ENCODE measurements at places on chromosomes 3 and 15.
A peak's percentile ranks its signal among the peaks of the same experiment; 100 is the strongest.

DNA sequence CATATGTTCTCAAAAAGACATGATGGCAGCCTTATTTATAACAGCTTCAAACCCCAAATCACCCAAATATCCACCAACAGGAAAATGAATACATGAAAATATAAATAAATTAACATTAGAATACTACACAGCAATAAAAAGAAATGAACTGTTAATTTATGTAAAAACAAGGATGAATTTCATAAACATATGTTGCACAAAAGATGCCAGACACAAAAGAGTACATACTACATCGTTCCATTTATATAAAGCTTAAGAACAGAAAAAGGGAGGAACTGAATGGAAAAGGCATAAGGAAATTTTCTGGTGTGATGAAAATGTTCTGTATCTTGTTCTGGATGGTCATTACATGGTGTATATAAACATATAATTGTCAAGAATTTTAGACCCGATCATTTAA, 69.9 kb upstream of the TUSC7 start:
- no peak for DNase-seq

GRCh38 chr15:70584838-70585706, 178.3 kb downstream of the UACA start:
- peak; percentile 42 for DNase-seq

DNA sequence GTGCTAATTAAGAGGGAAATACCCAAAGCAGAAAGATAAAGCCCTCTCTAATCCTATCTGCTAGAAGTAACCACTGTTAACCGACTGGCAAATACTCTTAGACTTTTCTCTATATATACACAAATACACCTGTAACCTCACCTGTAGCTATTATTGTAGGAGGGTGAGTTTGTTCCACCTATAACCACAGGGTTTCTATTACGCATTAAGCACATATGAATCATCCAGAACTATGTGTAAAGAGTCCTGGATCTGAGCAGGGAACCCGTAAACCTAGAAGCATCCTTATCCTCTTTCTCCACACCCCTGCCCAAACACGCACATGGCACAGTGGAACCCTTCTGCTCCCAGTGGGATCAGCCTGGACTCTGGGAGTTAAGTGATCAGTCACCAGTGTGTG, 172.8 kb upstream of the C2CD4B start:
- no peak for DNase-seq

- no peak for DNase-seq
Observed at GRCh38 chr3:118778201-118778600, 256.4 kb downstream of the IGSF11 start.

GRCh38 chr15:81259760-81260298, 63.1 kb downstream of the IL16 start:
- DNase-seq, result no peak

DNA sequence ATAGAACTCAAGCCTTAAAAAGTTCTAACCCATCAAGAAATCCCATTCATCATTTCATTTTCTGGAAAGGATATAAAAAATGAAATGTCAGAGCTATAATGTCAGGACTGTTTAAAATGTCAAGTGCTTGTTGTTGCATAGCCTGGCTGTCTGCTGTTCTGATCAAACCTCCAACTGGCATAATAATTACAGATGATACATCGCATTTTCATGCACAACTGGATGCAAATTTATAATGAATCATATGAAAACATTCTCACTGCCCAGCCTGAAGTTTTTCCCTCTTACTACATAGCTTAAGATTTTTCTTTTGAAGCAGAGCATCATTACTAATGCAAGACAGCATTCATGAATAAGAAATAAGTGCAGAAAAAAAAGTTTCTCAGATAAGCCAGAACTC, 46.5 kb downstream of the GUCA1C start:
- no peak for DNase-seq

GRCh38 chr3:167166594-167167253, 213.4 kb downstream of the ZBBX start:
- no peak for DNase-seq

- DNase-seq, result no peak
Observed at GRCh38 chr3:174949523-174949922, 90.4 kb downstream of the NAALADL2 start.

- DNase-seq, result peak; percentile 29
Observed at GRCh38 chr15:99961011-99961441, 227.8 kb upstream of the LYSMD4 start.

GRCh38 chr15:73891328-73892315, 18.3 kb downstream of the TBC1D21 start:
- no peak for DNase-seq

- no peak for DNase-seq
Observed at GRCh38 chr3:138916824-138917223, 30.1 kb downstream of the FOXL2 start.

GRCh38 chr15:63887630-63888029, 53.9 kb upstream of the HERC1 start:
- no peak for DNase-seq

- no peak for DNase-seq
Observed at GRCh38 chr15:90338532-90338931, 13.6 kb upstream of the ZNF774 start.

DNA sequence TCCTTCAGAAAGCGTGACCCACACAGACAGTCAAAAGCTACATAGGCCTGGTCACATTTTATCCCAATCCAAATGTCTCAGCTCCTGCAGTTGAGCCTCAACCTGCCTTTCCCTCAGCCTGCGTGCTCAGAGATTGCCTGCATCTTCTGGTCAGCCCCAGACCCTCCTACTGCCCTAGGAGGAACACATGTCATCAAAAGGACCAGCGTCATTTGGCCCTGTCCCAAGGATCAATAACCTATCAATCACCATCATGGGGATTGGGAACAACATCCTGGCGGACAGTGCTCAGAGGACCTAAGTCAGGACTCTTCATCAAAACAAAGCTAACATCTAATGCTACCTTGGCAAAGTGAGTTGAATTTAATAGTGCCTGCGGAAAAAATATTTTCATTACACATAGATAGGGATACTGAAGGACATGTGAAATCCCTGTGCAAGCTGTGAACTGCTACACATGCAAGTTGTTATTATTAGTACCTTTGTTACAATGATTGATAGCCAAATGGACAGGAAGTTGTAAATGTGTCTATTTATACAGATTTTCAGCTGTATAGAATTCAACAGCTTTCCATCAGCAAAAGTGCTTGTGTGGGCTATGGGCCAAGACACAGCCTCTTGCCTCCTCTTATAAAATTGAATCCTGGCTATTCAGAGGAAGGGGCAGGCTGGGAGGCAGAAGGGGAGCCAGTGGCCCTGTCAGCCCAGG, 47.7 kb downstream of the UMPS start:
- no peak for DNase-seq

- DNase-seq, result no peak
Observed at GRCh38 chr3:62982795-62983455, 107.7 kb upstream of the CADPS start.

GRCh38 chr15:93913871-93914270, 317.5 kb upstream of the MCTP2 start:
- no peak for DNase-seq

- DNase-seq, result no peak
Observed at GRCh38 chr15:57589281-57589680, 2.4 kb upstream of the MYZAP start.

- no peak for DNase-seq
Observed at GRCh38 chr15:68414591-68414990, 17.4 kb downstream of the ITGA11 start.

DNA sequence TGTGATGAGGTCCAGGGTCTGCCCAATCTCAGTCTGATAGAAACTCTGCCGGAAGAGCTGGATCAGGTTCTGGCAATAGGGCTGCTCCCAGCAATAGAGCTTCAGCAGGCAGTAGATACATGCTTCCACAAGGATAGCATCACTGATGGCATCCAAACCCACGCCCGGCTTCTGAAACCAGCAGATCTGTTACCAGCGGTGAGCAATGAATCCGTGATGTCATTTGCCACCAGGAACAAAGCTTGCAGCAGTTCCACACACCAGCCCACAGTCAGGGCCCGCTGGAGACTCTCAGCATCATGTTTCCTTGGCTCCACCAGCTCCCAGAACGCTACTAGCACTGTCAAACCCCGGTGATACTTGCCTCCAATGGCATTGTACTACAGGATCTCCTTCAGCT, 19.3 kb upstream of the TTBK2 start:
- no peak for DNase-seq

DNA sequence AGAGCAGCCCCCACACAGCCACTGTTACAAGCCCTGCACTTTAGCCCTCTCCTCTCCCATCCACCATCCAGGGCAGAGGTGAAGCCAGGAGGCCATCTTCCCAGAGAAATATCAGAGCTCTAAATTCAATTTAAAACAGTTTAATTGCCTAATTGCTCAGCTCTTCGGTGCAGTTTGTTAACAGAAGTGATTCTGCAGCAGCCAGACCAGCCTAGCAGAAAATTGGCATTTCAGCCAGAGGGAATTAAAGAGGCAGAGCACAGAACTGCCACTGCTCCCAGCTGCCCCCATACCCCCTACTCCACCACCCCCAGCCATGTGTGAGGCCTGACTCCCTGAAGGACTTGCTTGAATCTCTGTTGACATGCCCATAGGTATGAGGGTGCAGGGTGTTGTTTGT, 38.5 kb downstream of the TPRA1 start:
- DNase-seq, result no peak

- no peak for DNase-seq
Observed at GRCh38 chr3:159620281-159620680, 368.4 kb upstream of the IL12A start.

GRCh38 chr15:98455904-98456303, 192.4 kb upstream of the IGF1R start:
- DNase-seq, result no peak

- DNase-seq, result no peak
Observed at GRCh38 chr15:63368503-63368902, 13.1 kb downstream of the CA12 start.

DNA sequence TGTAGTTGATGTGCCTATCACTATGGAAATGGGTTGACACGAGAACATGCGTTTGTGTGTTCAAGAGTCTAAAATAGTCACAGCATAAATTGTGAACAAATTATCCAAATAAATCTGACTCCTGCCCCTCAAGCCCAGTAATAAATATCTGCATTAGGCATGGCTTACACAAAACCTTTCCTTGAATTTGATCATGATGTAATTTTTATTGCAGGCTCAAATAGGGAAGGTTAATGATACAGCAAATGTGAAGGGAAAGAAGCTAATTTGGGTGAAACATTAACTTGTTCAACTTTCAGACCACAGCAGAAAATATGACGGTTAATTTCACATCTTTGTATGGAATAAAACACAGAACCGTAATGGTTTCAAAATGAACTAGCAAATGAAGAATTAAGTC, 74.6 kb downstream of the WNT5A start:
- DNase-seq, result no peak

DNA sequence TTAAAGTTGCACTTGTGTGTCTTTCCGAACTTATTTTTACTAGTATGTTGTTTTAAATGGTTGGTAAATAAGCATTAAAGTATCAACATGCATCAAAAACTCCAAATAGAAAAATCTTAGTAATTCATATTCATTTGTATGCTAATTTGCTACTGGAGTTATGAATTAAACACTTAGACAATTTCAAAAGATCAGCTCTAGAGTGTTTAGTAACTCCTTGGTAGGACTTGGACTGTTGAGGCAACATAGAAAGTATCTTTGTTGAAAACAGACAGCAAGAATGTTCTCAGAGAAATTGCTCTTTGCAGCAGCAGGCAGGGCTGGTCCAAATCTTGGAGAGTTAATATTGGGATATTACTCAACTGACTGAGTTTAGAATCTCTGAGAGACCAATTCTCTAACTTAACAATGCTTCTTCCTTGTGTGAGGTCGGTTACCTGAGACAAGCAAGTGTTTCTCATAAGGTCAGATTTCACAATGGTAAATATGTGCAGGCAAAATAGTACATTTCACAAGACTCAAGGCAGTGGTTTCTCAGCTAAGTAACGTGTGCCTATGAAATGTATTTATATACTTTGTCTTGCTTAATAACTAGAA, 147.8 kb upstream of the IL12A start:
- no peak for DNase-seq

DNA sequence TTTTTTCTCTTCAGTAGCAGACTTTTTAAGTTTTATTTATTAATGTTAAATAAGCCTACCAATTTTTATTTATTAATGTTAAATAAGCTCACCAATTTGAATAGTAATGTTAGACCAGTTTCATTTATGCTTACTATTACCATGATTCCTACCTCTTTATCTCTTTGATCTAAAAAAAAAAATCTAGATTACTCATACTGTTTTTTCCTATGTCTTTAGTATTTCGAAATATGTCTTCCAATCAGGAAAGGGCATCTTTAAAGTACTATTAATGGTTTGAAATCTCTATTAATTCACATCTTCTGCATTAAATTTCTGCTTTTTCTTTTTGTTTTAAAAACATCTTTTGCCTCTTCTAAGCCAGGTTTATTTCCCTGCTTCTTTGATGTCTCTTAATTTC, 27.5 kb upstream of the MAPKBP1 start:
- no peak for DNase-seq

DNA sequence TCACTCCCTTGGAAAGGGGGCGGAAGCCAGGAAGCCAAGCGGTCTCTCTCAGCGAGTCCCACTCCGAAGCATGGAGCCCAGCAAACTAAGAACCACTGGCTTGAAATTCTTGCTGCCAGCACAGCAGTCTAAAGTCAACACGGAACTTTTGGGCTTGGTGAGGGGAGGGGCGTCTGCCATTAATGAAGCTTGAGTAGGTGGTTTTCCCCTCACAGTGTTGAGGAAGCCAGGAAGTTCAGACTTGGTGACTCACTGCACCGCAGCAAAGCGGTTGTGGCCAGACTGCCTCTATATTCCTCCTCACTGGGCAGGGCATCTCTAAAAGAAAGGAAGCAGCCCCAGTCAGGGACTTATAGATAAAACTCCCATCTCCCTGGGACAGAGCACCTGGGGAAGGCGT, 665.4 kb upstream of the CBLB start:
- DNase-seq, result peak; percentile 51

DNA sequence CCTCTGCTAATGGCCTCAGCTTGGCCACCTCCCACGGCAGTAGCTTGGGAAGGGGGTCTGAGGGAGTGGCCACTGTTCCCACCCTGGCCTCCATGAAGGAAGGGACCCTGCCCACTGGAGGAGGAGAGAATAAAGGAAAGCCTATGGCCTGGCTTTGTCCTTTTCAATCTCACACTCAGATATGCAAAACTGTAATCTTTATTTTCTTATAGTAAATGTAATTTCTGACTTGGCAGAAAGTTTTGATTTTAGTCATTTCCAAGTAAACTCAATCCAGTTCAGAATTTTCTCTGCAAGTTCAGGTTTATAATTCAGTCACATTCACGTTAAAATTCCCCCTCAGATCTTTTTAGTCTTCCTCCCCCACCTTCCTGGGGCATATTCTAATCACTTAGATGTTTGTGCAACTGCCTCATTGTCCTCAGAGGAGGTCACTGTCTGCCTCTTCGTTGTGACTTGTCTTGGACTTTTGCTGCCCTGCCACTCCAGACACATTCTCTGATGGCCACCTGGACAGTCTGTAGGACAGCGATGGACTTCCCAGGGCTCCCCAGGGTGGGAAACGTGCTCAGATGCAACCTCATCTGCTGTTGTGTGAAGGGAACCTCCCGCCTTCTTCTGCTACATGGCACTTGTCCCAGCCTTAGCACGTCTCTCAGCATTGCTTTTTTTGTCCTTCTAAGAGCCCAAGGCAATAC, 222.8 kb upstream of the TBL1XR1 start:
- no peak for DNase-seq
